ENCODE measurements at places on chromosomes 1 and 21.

DNA sequence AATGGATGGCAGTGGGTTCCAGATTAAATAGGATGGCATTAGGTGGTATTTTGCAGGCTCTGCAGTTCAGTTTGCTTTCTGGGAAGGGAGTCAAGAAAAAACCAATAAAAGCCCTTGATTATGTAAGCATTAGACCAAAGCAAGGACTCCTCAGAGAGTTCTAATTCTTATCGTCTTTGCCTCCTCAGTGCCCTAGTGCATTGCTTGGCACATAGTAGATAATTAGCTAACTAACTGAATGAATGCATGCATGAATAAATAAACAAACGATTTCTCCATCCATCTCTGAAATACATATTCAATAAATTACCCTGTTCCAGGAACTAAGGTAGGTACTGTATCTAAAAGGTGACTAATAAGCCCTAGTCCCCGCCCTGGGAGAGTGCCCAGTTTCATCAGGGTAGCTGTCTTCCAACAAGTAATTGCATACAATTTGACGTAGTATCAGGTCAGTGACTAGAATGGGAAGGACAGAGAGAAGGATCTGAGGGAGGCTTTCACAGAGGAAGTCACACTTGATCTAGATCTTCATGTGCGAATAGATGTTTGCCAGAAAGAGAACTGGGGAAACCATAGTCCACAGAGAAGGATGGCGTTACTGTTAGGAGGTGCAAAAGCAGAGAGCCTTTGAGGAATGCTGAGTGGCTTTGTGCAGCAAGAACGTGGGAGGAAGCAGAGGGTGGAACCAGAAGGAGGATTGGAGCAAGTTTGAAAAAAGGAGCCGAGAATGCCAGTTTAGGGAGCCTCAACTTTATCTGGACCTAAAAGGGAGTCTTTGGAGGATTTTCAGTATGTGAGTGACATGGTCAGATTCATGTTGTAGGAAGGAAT lies 111.4 kb downstream of the TBX19 start:
- DNase-seq = no peak

GRCh38 chr1:113975211-113975895 lies 3.9 kb upstream of the OLFML3 start:
- no peak for DNase-seq

DNA sequence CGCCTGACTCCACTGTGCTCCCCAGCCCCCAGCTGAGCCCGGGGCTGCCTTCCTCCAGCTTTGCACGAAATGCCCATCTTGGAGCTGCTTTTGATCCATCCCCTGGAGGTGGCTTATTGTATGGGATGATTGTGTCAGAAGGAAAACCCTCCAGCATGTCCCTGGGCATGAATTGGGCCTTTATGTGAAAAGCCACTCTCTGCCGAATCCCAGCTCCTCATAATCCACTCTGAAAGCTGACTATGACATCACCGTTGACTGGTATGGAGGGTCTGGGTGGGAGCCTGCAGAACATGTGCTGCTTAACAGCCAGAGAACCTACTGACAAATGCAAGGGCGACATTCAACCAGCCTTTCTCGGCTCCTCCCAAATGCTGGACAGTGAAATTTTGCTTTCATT lies 74.6 kb downstream of the NENF start:
- DNase-seq = peak; percentile 13

- DNase-seq = no peak
Observed at GRCh38 chr1:37704966-37705365, 12.7 kb downstream of the CDCA8 start.

DNA sequence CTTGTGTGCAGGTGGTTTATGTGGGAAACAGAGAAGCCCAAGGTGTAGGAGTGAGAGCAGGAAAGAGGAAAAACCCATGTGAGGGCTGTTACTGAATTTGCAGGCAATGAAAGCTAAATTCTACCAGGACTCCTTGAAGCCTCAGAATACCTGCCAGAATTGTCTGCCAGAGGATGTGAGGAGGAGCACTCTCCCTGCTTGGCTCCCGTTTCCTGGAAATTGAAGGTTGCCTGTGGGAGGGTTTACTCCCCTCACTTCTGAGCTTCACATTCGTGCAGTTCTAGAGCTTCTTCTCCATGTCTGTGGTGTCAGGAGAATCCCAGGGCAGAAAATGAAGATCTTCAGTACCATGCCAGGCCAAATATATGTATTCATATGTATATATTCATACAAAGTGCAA lies 220.8 kb upstream of the ZP4 start:
- no peak for DNase-seq

DNA sequence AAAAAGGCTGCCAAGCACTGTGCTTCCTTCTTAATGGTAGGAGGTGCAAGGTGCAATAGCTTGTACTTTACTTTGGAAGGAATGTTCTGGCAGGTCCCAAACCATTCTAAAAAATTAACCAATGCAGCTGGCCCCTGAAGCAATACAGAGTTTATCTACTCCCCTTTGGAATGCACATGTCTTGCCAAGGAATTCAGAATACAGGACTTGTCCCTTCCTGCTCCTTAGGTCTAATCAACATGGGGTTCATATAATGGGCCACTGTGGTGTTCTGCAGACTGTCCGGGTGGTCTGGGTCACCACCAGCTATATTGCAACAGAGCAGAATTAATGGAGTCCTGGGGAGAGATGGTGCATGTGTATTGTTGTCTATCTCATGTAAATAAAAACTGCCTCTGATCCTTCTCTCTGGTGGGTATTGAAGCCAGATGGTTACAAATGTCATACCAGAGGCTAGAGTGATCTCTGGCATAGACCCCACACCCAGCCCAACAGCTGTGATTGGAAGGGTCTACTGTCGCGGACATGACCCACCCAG lies 112.8 kb downstream of the RIPK4 start:
- no peak for DNase-seq
